ENCODE measurements at places on chromosomes 1 and 21.

DNA sequence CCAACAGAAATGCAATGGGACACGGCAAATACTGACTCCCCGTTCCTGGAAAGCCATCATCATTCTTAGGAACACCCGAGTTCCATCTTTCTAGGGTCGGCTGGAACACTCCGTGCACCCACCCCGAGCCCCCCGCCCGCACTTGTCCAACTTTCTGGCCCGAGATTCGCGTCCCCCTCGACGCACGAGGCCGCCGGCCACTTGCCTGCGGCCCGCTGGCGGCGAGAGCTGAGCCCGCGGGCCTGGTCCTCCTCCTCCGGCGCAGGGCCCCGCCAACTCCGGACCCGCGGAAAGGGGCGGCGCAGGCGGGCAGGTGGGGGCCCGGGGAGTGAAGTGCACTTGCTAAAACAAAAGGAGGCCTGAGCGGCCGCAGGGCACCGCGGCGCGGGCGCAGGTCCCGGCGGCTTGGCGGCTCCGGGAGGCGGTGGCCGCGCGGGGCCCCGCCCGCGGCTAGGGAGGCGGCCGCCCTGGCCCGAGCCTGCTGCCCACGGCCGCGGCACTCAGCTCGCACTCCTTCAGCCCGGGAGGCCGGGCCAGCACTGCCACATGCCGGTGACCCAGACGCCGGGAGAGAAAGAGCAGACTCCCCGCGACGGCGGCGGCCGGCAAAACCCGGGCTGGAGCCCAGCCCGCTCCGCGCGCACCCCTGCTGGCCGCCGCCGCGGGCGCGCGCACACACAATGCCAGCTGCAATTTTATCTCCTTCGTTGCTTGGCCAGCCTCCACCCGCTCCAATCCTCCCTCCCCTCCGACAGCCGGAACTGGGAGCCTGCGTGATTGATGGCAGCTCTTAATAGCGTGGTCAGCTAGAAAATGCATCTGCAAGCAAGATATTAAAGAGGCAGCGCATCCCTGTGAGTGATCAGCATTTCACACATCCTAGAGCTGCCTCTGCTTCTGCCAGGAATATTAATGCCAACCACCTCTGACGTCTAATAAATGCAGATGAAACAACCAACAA lies 114.3 kb downstream of the RERE start:
- DNase-seq, result no peak

- DNase-seq, result no peak
Observed at GRCh38 chr1:41728403-41729202, 190.1 kb downstream of the HIVEP3 start.

GRCh38 chr1:186843931-186844330 lies 15.2 kb downstream of the PLA2G4A start:
- DNase-seq, result no peak

DNA sequence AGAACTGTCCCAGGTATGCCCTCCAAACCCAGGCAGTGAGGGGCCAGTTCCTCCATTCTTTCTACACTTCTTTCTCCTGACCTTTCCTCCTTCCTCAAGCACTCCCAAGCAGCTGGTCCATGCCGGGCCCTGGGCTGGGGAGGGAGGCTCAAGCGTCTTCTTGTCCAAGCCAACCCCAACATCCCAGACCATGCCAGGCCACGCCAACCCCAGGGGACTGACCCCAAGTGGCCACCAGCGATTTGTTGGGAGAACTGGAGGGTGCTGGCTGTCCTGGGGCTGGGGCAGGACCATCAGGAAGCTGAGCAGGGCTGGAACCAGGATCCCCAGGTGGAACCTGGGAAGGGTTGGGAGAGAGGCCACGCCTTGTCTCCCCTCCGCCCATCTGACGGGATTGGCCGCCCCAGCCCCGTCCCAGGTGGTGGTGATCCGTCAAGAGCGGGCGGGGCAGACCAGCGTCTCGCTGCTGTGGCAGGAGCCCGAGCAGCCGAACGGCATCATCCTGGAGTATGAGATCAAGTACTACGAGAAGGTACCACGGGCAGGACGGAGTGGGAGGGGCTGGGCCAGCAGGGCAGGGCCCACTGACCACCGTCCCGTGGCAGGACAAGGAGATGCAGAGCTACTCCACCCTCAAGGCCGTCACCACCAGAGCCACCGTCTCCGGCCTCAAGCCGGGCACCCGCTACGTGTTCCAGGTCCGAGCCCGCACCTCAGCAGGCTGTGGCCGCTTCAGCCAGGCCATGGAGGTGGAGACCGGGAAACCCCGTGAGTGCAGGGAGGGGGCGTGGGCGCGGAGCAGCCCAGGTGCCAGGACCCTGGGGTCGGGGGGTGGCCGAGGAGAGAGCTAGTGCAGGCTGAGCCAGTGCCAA lies 29.9 kb downstream of the EPHA8 start:
- DNase-seq, result no peak

GRCh38 chr1:29703596-29704370 lies 467.5 kb downstream of the PTPRU start:
- DNase-seq, result no peak

GRCh38 chr1:158942490-158942889 lies 11.1 kb downstream of the PYHIN1 start:
- DNase-seq, result no peak

DNA sequence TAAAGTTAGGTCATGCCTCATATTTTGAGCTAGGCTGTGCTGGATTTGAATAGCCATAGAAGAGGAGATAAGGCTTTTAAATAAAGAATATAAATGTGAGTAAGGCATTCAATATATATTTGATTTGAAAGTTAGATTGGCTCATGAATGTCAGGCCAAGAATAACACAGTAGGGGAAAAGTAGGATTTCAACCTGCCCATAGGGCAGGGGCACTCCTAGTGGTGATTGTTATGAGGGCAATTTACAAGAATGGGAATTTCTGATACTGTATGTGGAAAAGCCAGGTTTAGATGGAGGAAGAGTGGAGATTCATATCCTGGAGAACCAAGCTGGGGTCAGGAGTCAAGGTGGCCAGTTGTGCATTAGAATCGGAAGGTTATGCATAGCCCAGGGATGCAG lies 74.9 kb downstream of the DNAH14 start:
- DNase-seq, result no peak

DNA sequence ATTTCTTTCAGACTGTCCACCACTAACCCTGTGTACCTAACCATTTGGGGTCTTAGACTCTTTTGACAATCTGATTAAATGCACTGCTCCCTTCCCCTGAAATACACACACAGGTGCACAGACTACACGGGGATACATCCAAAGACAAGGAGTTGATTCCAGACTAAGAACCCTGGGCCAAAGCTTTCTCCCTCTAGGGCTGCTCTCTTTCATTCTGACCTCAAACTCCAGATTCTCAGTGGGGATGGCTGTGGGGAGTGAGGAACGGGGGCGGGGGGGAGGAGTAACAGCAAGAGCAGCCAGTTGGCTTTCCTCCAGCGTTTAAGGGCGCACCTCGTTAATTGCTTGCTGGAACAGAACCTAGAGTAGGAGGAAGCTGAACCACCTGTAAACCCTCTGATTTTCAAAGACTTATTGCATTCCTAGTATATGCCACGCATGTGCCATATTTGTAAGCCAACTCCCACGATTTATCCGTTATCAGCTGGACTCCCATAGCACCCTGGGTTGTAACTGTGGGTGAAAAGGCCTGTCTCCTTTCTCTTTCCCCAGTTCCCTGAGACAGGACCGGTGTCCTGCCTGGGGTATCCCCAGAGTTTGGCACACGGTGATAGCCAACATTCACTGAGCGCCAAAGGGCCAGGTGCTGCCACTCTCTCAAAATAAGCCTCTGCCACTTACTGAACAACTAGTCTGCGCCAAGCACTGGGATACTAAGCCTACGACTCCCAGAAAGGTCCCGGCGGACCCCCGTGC lies 920 bp downstream of the MTHFR start:
- no peak for DNase-seq

DNA sequence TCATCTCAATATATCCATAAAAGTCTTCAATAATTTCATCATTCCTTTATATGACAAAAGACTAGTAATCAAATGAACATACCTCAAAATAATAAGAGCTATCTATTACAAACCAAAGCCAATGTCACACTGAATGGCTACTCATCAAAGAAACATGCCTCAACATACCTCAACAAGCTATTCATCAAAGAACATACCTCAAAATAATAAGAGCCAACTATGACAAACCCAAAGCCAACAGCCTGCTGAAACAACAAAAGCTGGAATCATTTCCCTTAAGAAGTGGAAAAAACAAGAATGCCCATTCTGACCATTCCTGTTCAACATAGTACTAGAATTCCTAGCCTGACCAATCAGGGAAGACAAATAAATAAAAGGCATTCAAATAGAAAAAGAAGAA lies 1373.7 kb downstream of the BRINP3 start:
- DNase-seq, result no peak

DNA sequence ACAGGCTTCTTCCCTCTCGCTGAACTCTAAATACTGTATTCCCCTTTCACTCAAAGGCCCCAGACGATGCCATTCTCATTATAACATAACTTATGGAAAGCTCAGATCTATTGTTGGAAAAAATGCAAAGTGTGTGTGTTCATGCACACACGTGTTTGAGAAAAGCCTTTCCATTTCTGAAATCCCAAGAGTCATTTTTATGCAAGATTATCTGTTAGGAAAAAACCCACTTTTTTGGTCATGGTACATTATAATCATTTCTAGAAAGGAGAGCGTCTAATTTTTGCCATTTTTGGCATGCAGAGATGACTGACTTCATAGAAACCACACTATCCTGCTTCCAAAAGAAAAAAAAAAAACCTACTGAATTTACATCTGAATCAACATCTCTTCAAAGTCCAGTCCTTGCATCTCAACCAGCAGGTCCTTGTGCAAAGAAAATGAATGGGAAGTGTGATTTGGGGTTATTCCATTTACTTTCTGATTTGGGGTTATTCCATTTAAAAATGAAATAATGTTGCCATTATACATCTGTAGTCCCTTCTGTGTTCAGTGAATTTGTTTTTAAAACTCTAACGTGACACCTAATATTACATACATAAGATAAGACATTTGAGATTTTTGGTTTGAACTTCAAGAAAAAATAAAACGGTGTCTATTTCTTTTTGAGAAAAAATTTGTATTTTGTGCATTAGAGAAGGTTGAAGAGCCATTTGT lies 150.3 kb downstream of the DHRS3 start:
- no peak for DNase-seq

DNA sequence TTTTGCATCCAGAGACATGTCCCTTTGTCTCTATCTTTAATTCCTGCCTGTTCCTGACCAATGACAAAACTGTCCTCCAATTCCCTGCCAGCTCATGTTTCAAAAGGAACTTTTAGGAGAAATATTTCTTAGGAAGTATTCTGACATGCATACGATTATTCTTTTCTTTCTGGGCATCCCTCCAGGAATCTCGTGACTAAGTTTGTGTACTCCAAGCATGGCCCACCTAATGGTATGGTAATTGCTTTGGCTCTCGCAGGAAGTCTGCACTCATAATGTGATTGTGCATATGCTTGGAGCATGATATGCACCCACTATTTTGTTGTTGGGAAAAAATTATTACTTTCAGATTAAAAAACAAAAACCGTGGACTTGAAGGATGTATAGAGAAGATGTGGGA lies 256.4 kb downstream of the PRDM2 start:
- no peak for DNase-seq

GRCh38 chr1:245858722-245859492 lies 648.2 kb downstream of the SMYD3 start:
- no peak for DNase-seq
